ENCODE measurements at places on chromosomes 4 and X. TPM values are rescaled to one million over a fixed set of nuclear protein-coding genes. Genes with fewer than 3 reads are reported as not detected.

Gene NAA15
- total RNA-seq = 60.6 TPM

Gene ALAS2
- not detected for total RNA-seq

Gene HMGB2
- total RNA-seq = 82.9 TPM

Gene EDA2R
- total RNA-seq = 31.1 TPM

Gene BCLAF3
- 4.4 TPM for total RNA-seq

Gene FAM199X
- 10.3 TPM for total RNA-seq

Gene HTATSF1
- total RNA-seq = 23.9 TPM

Gene RHOXF2
- total RNA-seq = not detected

Gene CYSLTR1
- not detected for total RNA-seq

Gene AADAT
- 4.9 TPM for total RNA-seq

Gene ARX
- total RNA-seq = not detected

Gene PNMA3
- total RNA-seq = 0.37 TPM

Gene FAM184B
- not detected for total RNA-seq

Gene ADAM29
- not detected for total RNA-seq

Gene PF4V1
- total RNA-seq = not detected

Gene CT45A10
- not detected for total RNA-seq

Gene HUWE1
- 101 TPM for total RNA-seq

Gene TEX13D
- total RNA-seq = not detected

Gene TMPRSS11A
- not detected for total RNA-seq

Gene FGB
- total RNA-seq = not detected

Gene TMEM35A
- total RNA-seq = 1.6 TPM

Gene MAGEA10
- total RNA-seq = not detected

Gene CSAG3
- total RNA-seq = not detected

Gene ZIC3
- total RNA-seq = not detected

Gene CCKAR
- not detected for total RNA-seq

Gene SPOCK3
- total RNA-seq = not detected

Gene INPP4B
- total RNA-seq = 4.4 TPM

Gene MAOB
- total RNA-seq = under 0.01 TPM

Gene S100G
- not detected for total RNA-seq

Gene SSX2
- total RNA-seq = not detected
